ENCODE measurements at places on chromosomes 1 and 21.

DNA sequence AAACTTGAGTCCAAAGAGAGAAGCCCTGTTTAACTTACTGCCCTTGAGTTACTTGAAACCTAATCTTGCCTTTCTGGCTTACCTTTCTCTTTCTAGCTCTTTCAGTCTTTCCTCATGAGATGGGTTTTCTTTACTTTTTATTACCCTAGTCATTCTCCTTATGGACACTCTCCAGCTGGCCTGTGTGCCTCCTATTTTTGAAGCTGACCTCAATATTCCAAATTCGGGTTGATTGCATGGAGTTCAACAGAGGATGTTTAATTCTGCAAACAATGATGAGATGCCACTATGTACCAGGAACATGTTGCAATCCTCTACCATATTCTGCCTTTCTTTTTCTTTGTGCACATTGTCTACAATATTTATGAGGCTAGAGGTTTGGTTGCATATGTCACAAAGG, 20.7 kb downstream of the DNAJC6 start:
- no peak for DNase-seq

- no peak for DNase-seq
Measured at GRCh38 chr1:18965206-18966173, 9.0 kb upstream of the IFFO2 start.

GRCh38 chr1:221294242-221294641, 415.0 kb downstream of the HLX start:
- DNase-seq = no peak

DNA sequence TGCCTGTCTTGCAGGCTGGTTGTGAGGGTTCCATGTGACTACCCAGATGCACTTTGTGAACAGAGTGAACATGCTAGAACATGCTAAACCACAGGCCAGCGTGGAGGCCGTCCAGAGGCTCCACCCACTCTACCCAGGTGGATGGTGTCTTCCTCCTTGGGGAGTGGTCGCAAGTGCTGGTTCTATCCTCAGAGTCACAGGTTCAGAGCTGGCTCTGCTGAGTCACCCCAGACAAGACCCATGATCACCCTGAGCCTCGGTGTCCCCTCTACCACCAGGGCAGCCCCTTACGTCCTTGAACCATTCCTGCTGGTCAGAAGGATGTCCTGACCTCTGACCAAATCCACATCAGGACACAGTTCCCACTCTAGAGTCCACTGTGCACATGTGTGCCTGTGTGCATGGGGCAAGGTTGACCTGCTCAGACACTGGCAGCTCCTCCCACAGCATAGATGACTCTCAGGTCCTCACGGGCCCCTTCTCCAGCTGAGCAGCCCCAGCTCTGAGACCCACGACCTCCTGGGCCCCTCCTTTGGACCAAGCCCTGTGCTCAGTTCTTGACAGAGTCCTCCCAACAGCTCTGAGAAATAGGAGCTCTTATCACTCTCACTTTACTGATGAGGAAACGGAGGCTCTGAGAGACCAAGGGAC, 391.8 kb downstream of the MATN1 start:
- DNase-seq = no peak

DNA sequence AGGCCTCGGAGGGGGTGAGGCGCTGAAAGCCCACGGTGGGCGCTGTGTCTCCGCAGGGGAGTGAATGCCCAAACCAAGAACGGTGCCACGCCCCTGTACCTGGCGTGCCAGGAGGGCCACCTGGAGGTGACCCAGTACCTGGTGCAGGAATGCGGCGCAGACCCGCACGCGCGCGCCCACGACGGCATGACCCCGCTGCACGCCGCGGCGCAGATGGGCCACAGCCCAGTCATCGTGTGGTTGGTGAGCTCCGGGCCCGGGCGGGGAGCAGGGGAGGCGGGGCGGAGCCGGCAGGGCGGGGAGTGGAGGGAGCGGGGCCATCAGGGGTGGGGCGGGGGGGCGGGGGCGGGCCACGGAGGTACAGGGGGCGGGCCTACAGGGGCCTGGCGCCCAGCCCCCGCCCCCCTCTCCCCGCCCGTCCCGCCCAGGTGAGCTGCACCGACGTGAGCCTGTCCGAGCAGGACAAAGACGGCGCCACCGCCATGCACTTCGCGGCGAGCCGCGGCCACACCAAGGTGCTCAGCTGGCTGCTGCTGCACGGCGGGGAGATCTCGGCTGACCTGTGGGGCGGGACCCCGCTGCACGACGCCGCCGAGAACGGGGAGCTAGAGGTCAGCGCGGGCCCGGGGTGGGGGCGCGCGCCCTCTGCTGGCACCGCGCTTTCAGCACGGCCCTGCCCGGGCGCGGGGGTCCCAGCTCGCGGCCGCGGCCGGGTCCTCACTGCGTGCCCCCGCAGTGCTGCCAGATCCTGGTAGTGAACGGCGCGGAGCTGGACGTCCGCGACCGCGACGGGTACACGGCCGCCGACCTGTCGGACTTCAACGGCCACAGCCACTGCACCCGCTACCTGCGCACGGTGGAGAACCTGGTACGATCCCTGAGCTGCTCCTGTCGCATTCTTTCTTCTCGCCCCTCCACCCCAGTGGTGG, 15.9 kb downstream of the ESPN start:
- no peak for DNase-seq

DNA sequence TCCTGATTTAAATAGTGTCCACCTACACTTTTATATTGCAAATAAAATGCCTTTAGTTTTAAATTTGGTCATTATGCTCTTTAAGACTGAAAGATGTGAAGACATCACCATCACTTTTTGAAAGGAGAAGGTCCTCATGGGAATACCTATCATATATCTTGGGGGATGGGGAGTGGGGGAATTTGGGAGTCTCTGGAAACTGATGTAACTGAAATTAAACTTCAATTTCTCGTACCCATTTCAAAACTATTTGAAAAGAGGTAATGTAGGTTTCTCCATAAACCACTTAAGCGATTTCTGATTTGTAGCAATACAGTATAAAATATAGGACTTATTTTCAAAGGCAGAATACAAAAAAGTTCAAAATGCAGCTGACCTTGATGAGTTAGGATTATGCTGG, 924 bp downstream of the EXTL2 start:
- DNase-seq = no peak

- DNase-seq = no peak
Measured at GRCh38 chr1:228212415-228212965, 4.6 kb downstream of the OBSCN start.

- no peak for DNase-seq
Measured at GRCh38 chr1:116807394-116808199, 53.4 kb downstream of the CD2 start.

DNA sequence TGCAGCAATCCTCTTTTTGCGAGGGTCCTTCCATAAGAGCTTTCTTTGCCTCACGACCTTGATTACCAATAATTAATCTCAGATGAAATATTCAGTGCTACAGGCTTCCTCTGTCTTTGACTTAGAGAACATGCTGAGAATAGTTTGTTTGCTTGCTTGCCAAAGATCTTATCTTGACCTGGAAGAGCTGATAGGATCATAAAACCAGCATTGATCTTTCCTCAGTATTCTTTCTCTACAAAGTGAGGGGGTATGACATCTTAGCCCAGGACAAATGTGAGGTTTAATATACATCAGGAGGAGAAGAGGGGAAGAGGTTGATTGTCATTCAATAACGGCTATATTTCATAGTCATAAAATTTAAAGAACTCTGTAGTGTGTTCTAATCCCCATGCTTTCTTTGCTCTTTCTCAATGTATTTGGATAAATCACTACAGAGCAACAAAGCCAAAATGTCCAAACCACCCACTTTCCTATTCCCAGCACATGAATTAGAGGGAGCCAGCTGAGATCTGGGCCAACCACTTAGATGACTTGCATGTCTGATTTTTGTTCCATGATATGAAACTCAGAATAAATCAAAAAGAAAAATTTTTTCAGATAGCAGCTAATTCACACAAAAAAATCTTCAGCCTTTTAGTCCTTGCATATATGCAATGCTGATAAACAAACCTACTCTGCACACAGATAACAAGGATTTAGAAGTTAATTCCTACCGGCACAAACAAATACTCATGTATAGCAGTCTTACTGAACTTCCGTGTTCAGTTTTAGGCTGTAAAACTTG, 50.5 kb upstream of the IPO9 start:
- DNase-seq = no peak

GRCh38 chr1:154572468-154573167, 5.0 kb downstream of the CHRNB2 start:
- DNase-seq = no peak

DNA sequence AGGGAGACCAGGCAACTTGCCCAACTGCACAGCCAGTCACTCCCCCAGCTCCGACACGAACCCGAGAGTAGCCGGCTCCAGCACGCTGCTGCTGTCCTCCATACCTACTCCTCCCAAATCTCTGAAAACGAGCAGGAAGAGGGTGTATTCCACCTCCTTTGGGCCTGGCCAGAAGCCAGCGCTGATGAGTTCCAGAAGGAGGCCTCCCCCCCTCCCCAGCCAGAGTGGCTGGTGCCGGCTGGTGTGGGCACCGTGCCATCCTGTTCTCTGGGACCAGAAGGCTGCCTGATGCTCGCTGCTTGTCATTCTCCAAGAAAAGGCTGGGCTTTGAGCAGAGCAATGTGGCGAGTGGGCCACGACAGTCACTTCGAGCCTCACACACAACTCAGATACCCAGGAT, 22.2 kb downstream of the KCNN3 start:
- DNase-seq = no peak

Data from stimulated activated CD8-positive, alpha-beta memory T cell treated with anti-CD3 and anti-CD28 coated beads, Interleukin-4, amount 100 ng/mL, for 1 hour (primary cell).